NCI-H69 (cell line): ENCODE measurements at places on chromosomes 5 and 9.

DNA sequence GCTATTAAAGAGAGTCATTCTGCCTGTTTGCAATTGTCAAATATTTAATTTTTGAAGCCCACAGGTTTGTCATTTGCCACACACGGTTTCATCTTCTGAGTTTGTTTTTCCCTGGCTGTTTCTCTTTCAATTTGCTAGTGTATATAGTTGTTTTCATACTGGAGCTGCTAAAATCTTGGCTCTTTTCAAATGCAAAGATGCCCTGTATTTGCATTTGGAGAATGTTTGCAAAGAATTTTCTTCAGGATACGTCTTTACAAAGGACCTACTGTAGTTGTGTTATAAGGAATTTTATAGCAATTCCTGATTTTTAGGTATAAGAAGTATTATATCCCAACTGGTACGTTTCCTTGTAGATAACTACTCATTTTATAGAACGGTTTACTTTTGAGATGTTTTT is 48.0 kb downstream of the IZUMO3 start:
- DNase-seq: no peak

DNA sequence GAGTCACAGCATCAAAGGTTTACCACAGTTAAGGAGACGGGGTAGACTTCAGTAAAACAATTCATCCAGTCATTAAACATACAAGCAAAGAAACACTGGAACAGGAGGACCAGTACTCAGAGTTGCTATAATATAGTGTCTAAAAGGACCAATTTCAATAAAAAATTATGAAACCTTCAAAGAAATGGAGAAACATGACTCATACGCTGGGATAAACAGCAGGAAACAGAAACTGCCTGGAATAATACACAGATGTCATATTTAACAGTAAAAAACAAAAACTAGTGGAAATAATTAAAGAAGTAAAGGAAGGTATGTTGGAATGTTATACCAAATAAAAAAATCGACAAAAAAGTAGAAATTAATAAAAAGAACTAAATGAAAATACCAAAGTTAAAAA is 1075.9 kb downstream of the NR2F1-AS1 start:
- DNase-seq: no peak

- peak; percentile 85 for DNase-seq
Measured at GRCh38 chr9:83620841-83621636, 1.9 kb upstream of the IDNK start.

DNA sequence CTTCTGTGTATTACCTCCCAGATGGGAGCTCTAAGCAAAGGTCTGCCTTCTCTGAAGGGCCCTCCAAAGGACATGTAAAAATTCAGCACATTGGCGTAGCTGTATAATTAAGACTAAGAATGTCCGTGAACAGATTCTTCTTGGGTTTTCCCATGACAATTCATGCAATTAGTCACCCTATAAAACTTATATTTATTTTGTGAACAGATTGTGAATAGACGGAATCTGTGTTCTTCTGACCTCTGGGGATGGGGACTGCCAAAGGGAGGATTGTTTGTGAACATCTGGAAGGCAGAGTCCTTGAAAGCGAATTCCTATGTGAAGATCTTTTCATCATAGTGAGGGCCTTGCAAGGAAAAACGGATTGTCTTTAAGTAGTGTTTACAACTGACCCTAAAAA is 111.3 kb downstream of the EGFLAM start:
- no peak for DNase-seq

DNA sequence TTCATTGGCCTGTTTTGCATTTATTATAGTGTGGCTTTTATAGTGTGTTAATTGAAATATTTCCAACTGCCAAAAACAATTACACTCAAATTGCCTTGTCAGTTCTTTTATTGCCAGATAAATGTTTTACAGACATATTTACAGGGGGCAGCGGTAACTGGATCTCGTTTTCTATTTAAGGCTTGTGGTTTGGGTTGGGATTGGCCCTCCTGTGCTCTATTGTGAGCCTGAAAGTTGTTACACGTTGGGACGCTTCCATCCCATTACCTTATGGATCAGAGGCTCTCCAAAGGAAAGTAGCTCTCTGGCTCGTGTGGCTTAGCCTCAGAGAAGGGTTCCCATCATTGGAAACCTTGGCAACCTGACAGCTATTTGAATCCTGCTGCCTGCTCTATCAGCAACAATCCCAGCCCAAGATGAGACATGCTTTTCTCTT is 20.8 kb downstream of the DNAI1 start:
- peak; percentile 78 for DNase-seq

DNA sequence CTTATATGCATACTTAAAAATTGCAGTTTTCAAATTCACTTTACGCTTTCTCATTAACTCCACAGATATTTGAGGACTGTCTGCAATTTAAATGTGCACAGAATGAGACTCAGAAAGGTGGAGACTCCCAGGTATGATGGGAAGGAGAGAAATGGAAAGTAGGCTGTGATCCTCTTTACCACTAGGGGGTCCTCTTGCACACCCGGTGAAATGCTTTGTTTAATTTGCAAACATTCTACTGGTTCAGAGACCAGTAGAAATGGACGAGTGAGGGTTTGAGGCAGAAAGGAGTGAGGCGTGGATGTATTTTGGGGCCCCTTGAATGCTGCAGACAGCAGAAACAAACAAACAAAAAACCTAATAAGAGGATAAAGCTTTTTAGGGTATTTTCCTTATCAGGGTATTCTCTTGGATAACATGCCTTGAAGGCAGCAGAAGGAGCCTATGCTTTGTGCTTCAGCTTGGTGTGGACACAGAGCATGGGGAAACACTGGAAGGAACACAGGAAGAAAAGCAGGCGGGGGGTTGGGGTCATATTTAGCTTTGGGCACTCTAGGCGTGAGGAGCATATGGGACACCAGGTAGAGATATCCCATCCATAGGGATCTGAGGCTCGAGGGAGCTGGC is 410.1 kb downstream of the DMRT2 start:
- DNase-seq: peak; percentile 45

GRCh38 chr5:172117977-172118701 is 69.9 kb downstream of the STK10 start:
- no peak for DNase-seq

DNA sequence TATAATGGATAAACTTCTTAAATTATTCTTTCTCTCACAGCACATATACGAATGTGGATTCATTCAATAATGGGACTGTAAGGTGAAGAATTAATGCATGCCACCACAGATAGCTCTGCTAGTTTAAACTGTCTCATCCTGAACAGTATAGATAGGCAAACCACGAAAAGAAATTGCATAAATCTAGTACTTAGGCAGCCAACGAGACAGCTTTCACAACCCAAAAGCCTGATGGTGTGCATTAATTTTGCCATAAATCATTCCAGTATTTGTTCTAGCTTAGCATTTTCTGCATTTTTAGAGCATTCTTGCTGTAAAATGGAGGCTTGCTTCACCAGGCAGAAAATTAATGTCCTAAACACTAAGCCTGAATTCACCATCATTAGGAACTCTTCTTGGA is 834.2 kb upstream of the DMAC1 start:
- DNase-seq: no peak

- DNase-seq: peak; percentile 24
Measured at GRCh38 chr9:92176068-92176799, 61.0 kb upstream of the SPTLC1 start.

GRCh38 chr9:126862104-126862761 is 1.8 kb downstream of the ZBTB34 start:
- DNase-seq: no peak

DNA sequence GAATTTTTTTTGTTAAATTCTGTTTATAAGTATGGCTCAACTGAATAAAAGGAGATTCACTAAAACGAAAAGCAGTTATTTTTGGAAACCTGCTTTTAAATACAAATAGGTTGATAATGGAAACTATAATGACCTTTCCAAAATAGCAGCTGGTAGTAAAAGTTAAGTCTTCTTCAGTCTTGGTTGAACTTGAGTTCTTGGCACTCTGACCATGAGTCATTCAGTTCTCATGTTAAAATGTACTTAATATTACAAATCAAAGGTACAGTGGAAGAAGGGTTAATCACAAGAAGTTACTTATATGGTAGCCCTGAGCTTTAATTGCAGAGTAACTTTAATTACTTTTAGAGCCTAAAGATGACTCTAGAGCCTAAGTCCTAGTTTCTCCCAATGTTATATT is 62.1 kb downstream of the KLF9 start:
- no peak for DNase-seq

DNA sequence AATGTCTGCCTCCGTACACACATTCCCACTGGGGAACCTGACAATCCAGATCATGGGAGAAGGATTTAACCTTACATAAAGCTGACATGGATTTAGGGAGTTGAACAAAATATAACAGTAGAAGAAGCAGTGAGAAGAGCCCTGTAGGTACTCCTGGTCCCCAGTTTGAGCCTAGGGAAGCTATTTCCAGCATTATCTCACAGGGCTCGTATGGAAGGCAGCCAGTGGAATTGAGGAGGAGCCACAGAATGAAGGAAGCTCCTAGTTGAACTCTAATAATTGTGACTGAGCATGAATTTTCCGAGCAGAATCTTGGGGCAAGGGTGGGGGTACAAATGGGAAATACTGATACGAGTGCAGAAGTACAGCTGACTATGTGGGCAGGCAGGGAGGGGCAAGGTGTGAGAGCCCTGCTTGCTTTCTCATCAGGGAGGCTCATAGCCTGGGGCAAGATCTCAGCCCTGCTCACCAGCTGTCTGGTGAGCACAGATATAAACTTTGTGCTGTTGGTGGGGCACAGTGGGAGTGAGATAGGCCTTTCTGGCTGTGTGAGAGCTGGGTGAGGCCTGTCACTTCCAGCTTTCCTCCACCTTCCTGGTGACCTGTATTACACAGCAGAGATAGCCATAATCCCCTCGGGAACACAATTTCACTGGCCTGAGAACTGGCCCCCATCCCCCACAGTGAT is 290.7 kb upstream of the IL12B start:
- peak; percentile 96 for DNase-seq

DNA sequence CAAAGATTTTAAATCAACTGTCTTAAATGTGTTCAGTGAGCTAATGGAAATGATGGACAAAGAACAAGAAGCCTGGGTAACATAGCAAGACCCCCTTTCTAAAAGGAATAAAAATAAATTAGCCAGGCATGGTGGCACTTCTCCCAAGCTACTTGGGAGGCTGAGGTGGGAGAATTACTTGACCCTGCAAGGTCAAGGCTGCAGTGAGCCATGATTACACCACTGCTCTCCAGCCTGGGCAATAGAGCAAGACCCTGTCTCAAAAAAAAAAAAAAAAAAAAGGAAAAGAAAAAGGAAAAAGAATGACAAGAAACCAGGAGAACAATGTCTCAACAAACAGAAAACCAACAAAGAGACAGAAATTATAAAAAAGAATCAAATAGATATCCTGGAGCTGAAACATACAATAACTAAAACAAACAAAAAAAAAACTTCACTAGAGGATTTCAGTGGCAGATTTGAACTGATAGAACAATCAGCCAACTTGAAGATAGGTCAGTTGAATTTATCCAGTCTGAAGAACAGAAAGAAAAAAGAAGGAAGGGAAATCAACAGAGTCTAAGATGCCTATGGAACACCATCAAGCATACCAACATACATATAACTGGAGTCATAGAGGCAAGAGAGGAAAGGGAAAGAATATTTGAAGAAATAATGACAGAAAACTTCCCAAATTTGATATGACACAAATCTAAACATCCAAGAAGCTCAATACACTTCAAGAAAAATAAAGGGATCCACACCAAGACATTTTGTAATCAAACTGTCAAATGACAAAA is 16.8 kb upstream of the SLC35D2 start:
- DNase-seq: no peak

DNA sequence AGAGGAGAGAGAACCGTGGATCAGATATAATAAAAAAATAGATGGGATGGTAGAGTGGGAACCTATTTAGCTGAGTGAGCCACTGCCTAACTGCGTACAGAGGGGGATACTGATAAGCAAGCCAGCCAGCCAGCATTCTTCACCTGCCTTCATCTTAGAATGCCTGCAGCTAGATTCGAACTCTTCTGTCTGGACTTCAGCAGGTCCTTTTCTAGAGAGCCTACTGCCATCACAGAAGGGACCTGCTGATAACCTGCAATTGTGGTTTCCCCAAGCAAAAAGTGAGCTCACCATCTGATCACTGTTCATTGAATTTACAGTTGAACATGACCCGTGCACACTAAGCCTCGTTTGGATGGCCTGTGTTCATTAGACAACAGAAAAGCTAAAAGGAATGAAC is 109.4 kb downstream of the CDC42SE2 start:
- no peak for DNase-seq

GRCh38 chr9:98006127-98006796 is 23.1 kb downstream of the ANP32B start:
- DNase-seq: no peak

DNA sequence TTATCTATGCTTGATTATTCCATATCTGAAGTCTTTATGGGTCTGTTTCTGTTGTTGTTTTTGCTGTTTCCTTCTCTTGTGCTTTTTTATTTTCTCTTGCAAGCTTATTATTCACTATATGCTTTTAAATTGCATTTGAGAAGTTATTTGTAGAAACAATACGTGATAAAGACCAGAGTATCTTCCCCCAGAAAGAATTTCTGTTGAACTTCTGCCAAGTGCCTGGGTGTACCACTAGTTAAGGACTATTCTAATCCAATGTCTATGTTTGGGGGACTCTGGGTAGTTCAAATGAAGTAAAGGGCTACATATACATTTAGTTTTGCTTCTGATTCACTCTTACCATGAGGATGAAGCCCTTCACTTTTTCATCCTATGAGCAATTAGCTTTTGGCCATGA is 54.3 kb downstream of the SLF1 start:
- no peak for DNase-seq

- DNase-seq: no peak
Measured at GRCh38 chr5:118894709-118895108, 93.6 kb downstream of the DTWD2 start.

GRCh38 chr9:93910598-93910997 is 44.6 kb downstream of the BARX1 start:
- DNase-seq: no peak

- DNase-seq: no peak
Measured at GRCh38 chr9:105281272-105281671, 36.8 kb downstream of the SLC44A1 start.

DNA sequence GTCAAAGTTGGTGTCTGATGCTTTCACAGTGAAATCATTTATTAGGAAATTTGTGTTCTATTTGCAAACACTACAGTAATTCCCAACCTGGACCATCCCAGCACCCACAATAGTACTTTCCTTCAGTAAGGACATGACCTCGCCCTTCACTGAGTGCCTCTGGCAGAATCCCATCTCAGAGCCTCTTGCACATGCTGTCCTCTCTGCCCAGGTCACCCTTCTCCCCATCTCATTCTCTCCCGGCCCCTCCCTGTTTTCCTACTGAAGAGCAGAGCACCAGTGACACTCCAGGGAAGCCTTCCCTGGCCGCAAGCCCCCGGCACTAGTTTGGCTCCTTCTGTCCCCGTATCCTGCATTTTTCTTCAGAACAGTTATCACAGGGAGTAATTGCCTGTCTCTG is 220.4 kb downstream of the MAPKAP1 start:
- DNase-seq: no peak

DNA sequence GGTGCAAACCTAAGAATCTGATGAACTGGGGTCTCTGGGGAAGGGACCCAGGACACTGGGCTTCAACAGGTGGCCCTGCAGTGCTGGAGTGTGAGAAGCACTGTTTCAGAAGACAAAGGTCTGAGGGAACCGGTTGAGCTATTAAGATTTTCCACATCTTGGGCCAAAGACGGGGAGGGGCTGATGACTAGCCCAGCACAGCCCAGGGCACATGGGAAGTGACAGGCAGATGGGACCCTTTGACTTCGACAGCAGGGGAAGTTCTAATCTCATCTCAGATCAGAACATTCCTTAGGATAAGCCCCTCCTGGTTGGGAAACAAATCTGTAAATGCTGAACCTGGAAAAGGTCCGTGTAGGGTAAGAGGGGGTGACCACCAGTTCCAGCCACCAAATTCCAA is 67.4 kb downstream of the RAPGEF1 start:
- DNase-seq: no peak

GRCh38 chr9:18189871-18190670 is 283.9 kb upstream of the ADAMTSL1 start:
- DNase-seq: peak; percentile 89

- DNase-seq: peak; percentile 37
Measured at GRCh38 chr9:110947491-110948044, 90.7 kb downstream of the LPAR1 start.
